Femur (tissue), 1 donor: ENCODE measurements at places on chromosomes 7 and 10.

GRCh38 chr7:134371536-134371935, 54.8 kb upstream of the SLC35B4 start:
- DNase-seq, result no peak

DNA sequence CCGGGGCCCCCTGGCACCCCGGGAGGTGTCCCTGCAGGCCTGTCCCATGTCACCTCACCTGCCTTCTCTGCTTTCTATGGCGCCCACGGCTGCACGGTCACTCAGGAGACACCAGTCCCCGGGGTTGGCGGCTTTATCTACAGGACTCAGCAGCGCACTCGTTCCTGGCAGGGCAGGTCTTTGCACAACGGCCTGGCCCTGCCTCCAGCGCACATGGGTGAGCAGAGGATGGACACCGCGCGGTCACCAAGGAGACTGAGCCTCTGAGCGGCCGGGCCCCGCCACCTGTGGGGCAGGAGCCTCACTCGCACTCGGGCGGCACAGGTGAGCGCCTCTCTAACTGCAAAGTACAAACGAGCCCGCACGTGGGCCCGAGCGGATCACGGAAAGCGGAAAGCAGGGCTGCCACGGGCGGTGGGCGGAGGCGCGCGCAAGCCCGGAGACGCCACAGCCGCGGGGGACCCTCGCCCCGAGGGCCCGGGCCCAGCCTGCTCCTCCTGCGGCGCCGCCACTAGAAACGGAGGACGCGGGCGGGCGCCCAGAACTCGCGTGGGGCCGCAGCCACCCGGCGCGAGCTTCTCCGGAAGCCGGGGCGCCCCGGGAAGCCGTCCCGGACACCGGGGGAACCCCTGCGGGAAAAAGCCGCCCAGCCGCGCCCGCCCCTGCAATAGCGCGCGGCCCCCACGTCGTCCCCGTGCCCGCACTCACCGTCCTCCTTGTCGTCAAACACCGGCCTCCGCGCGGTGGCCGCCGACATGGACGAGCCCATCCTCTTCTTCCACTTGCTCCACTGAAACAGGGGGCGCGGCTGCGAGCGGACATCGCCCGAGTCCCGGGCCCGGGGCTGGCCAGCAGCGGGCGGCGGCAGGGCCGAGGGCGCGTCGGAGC, 642 bp downstream of the STK32C start:
- DNase-seq, result no peak

GRCh38 chr7:7276161-7276560, 93.8 kb downstream of the C1GALT1 start:
- no peak for DNase-seq

DNA sequence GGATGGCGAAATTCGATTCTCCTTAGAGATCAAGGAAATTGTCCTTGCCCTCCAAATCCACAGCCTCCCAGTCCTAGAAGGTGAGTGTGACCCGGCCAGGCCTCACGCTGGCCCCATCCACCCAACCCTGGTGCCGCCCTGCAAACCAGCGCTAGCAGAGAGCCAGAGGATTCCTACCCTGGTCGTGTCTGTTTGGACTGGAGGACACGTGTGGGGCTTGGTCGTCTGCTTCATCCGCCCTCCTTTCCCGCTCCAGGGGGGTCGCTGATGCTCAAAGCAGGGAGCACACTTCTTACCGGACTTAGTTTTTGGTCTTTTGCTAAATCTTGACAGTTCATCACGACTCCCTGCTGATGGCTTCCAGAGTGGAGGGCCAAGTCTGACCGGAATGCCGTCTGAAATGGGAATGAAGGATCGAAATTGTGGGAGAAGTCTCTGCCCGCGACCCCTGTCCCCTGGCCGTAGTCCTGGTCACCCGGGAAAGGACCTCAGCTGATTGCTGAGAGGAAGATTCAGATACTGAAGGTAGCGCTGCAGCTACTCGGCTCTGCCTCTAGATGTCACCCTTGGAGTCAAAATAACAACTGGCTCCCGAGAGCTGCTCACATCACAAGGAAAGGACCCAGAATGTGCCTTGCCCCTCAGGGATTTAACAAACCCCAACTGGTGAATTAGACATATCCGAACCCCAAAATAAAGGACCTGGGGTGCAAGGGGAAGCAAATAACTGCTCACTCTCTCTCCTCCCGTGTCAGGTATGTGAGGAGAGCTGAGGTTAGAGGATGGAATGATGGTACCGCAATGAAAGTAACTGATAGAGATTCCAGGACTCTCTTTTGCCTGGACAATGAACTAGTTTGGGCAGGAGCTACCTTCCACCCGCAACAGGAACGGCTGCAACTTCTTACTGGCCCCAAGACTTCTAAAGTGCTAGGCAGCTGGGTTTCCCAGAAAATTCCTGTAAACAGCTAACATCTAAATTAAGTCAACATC, 23.5 kb upstream of the ORC5 start:
- peak; percentile 42 for DNase-seq

GRCh38 chr10:29658984-29659965, 24.5 kb upstream of the SVIL start:
- DNase-seq, result peak; percentile 67

DNA sequence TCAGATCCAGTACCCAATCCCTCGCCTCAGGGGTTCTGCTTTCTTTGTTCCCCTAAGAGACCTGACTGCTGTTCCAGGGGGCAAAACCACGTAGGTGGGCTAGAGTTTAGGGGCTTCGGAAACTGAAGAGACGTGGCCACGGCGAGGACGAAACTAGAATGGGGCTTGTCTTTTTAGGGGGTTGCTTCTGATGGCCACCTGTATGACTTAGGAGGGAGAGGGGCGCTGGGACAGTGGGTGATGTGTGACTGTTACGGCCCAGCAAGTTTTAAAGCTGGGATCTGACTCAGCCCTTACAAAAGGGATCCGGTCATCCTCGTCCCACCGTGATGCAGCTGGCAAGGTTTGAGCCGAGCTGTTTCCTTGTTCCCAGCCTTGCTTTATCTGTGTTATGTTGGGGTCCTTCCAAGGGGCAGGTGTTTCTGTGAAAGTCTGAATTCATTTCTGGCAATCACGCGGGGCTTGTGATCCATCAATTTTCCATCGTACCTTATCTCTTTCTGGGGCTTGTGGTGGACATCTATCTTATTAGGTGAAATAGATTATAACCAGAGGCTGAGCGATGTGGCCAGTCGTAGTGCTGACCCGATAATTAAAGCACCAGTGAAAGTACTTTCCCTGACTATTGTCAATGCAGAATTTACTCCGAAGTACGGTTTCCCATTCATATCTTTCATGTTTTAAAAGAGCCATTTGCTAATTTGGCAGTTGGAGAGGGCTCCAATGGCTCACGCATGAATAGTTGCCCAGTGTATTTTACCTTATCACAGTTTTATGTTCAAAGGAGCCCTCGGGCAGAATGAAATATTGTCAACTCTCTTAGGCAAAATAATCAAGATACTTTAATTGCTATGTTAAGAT, 830 bp downstream of the MET start:
- DNase-seq, result peak; percentile 32

DNA sequence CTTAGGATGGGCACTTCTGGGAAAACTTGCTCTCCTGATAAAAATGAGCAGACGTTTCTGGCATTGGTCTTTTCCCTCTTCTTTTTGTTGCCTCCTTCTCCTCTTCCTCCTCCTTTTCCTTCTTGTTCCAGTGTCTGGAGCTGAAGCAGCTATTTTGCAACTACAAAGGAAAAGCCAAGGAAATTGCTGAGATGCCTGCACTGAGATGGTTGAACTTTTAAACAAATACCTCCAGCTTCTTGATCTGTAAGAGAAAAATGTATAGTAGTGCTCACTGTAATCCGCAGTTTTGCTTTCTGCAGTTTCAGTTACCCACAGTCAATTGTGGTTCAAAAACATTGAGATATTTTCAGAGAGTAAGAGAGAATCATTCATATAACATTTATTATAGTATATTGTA, 7.5 kb upstream of the SND1 start:
- no peak for DNase-seq

DNA sequence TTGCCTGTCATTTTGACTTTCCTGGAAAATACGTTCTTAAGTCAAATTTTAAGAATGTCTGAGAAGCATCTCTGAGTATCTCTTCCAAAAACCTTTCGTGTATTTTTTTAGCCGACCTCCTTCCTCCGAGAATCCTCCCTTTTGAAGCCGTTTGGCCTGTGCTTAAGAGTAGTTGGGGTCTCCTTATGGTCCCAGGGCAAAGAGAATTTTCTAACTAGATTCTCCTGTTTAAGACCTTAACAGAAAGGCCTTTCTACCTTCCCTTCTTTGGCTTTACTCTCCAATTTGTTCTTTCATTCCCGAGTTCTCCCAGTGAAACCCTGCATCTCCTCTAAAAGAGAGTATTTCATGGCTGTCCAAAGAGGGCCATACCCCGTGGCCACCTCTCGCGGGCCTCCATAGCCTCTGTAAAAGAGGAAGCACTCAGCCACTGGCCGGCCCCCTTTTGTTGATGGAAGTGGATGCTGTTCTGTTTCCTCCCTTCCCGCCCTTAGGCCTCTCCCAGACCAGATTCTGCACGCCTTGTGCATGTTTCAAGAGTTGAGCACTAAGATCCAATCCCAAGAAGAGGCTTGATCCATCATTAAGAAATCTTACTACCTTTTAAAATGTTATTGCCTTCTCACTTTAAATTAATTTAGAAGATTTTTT, 6.6 kb upstream of the FEZF1 start:
- no peak for DNase-seq
